Substantia nigra (tissue), 51 donors: ENCODE measurements at places on chromosomes 2 and 18.

DNA sequence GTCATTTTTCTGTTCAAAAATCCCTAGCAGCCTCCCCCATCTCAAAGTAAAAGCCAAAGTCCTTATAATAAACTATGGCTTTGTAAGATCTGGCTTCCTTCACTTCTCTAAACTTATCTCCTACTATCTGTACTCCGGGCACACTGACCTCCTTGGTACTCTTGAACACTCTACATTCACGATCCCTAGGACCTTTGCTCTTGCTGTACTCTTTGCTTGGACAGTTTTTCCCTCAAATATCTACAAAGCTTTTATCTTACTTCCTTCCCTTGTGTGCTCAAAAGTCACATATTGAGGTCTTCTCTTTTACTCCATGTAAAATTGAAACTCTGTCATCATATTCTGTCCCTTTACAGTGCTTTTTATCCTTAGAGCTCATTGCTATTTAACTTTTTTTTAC is 616.6 kb downstream of the IRS1 start:
- no peak for DNase-seq

DNA sequence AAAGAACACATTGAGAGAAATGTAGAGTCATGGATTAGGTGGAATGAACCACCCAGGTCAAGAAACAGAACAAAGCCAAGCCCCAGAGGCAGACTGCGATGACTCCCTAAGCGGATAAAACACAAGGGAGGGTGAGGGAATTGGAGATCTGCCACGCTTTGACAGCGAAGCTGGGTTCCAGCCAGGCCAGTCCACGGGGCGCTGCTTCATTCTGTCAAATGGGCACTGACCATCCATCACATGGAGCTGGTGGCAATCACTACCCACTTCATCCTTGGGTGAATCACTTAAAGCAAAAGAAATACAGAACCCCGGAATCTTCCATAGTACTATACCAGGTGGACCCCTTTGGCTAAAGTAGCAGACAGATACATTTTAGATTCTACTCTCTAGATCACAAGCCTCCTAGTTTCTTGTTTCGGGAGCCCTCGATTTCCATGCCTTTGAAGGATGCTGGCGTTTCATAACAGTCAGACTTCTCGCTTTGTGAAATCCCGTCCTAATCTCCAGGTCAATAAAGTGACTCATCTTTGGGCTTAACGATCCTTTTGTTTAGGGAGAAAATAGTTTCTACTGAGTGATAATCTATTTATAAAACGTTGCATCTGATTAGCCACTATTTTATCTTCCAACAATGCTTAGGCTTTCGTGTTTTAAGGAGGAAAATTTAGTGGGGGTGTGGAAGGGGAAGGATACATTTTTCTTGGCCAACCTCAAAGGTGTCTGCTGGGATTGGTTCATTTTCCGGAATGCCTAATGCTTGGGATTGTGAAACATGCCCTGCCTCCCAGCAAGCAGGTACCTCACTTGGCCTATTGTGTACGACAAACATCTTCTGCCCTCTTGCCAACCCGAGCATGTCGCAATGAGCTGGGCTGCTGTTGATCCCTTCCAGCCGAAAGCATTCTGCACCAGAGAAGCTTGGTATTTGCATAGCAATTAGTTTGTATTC is 44.1 kb upstream of the HDAC4 start:
- DNase-seq: peak; percentile 40

GRCh38 chr2:191061381-191061980 is 47.5 kb upstream of the STAT1 start:
- no peak for DNase-seq

DNA sequence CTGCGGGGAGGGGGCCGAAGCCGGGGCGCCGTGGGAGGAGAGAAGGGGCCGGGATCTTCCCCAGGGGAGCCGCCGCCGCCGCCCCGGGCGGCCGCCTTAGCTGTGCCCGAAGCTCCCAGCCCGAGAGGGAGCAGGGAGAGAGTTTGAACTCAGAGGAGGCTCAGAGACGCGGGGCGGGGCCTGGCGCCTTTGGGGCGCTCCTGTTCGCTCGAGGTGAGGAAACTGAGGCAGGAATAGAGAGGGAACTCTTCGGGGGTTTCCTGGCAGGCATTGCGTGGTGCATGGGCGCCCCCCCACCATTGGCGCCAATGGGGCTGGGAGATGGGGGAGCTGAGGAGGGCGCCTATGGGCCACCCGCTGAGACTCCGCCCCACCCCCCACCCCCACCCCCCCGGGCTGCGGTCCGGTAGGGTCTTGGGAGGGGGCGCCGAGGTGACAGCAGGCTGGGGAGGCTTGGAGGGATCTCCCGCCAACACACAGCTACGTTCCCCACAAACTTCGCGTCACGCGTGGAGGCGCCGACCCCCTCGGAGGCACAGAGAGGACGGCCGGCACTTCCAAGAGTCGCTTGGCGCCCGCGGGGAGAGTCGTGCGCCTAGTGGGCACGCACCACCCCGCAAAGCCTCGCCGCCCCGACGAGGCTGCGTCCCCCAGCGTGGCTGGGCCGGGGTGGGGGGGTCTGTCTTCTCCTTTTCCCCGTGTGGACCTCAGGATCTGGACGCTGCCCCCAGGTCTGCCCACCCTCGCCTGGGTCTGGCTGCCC is 680 bp downstream of the CTDSP1 start:
- peak; percentile 53 for DNase-seq

DNA sequence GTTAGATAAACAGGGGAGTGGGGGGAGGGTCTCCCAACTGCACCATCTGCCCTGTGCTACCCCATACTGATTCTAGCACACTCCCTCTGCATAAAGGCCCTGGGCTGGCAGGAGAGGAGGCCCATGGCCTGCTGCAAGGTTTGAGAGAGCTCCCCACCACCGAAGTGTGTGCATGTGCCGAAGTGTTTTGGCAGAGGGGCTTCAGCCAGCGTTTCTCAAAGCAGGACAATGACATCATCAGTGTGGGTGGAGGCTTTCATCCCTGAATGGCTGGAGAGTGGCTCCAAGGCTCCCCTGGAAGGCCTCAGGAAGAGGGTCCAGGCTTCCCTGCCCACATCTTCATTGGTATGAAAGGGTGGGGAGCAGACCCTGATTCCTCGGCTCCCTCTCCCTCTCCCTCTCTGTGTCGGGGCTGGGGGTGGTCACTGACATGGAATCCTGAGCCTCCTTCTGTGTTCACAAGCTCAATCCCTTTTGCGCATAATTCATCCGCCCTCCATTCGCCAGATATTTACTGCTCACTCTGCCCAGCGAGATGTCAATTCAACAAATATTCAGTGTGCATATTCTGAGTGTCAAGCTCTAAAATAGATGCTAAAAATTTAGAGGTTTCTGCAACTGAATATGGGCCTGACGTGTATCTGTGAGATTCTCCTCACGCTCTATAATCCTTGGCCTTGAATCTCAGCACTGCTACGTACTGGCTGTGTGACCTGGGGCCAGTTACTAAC is 122.1 kb downstream of the CELF4 start:
- no peak for DNase-seq

DNA sequence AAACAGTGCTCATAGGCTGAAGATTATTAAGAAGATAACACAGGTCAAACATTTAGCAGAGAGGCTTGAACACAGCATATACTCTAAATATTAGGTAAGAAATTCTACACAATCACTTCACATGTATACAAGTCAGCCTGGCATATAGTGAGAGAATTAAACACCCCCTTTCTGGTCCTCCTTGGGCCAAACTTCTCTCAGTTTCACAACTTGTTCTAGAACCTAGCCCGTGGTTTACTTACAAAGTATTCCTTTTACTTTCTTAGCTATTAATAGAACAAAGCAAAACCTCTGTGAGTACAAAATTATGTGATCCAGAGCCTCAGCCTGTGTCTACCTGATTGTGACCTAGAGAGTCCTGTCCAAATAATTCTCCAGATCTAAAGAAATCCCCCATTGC is 562.8 kb downstream of the TNS1 start:
- DNase-seq: no peak

GRCh38 chr18:36188916-36189315 is 1.6 kb downstream of the MOCOS start:
- DNase-seq: no peak

DNA sequence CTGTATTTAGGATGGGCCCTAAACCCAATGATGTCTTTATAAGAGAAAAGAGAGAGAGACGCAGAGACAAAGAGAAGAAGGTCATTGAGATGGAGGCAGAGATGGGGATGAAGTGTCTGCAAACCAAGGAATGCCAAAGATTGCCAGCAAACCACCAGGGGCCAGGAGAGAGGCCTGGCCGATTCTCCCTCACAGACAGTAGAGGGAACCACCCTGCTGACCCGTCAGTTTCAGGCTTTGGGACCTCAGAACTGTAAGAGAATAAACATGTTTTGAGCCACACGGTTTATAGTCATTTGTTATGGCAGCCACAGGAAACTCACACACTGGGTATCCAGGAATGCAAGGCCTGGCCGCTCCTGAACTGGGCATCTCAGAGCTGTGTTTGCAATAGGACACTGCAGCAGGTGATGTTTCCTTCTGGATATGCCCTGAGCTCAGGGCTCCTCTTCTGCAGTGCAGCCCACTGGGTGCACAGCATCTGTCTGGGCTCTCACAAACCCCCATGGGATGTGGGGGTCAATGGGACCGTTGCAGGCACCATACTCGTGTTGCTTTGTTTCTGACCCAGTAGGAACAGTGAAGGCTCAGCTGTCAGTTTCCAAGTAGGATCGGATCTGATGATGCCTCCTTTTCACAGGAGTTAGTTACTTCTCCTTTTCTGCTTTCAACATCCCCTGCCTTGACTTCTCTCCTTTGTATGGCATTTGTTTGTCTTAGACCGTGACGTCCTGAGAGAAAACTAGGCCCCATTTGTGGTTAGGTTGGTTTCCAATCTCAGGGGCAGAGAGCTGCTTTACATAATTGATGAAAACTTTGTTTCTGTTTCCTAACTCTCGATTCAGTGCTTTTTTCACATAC is 20.8 kb downstream of the PTPN18 start:
- DNase-seq: no peak

GRCh38 chr2:139020287-139020686 is 240.1 kb upstream of the NXPH2 start:
- DNase-seq: no peak

GRCh38 chr2:84631985-84632384 is 115.7 kb downstream of the DNAH6 start:
- no peak for DNase-seq

GRCh38 chr2:16240402-16240801 is 300.1 kb downstream of the MYCN start:
- no peak for DNase-seq

GRCh38 chr2:215746226-215746886 is 267.0 kb downstream of the MREG start:
- no peak for DNase-seq
